ENCODE measurements at places on chromosomes 1 and 21.

- peak; percentile 9 for DNase-seq
Measured at GRCh38 chr1:89945852-89946476, 48.9 kb upstream of the ZNF326 start.

- no peak for DNase-seq
Measured at GRCh38 chr21:26385721-26386120, 187.4 kb downstream of the CYYR1 start.

DNA sequence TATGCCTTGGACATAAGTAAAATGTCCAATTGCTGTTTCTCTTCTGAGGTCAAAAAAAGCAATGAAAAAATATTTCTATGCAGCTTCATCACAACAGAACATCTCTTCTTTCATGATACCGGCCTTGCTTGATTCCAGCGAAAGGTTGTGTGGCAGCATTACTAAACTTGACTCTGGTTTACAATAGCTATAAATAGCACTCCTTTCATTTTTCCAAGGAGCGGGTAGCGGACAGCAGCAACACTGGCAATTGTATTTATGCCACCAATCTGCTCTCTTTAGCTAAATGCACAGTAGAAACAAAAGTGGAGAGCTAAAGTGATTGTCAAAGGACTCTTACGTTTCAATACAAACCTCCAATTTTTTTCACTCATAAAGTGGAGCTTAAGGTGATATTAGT is 7.5 kb upstream of the DAB1 start:
- no peak for DNase-seq

GRCh38 chr1:4444086-4444485 is 210.3 kb upstream of the AJAP1 start:
- no peak for DNase-seq

DNA sequence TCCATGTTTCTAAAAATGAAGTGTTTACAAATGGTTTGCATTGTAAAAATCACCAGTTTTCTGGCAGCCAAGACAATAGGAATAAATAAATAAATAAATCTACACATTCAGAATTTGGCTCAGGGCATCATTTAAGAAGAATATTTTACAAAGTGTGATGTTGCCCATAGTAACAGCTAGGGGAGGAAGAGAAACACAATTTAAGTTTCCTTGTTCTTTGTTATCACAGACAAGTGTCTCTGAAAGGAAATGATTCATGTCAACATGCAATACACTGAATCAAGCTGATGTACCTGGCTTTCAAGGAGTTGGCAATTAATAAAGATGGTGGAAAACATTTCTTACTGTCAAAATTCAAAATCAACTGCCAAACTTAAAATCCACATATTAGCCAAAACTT is 74.7 kb downstream of the LHX8 start:
- no peak for DNase-seq

- no peak for DNase-seq
Measured at GRCh38 chr21:38965910-38966504, 160.3 kb downstream of the ETS2 start.

DNA sequence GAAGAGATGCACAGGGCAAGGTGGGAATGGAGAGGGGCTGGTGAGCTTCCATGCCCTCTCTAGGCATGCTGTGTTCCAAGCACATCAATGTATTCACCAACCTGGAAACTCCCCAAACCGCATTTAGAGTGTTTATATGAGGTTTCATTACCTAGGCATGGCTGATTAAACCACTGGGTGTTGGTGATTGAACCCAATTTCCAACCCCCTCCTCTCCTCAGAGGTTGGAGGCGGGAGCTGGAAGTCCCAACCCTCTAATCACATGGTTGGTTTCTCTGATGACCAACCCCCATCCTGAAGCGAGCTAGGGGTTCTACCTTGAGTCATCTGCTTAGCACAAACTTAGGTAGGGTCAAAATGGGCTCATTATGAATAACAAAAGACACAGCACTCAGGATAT is 3.0 kb upstream of the PPIE start:
- no peak for DNase-seq
